ENCODE measurements at places on chromosomes 16 and 17. TPM values are rescaled to one million over a fixed set of nuclear protein-coding genes. Genes with fewer than 3 reads are reported as not detected.
A peak's percentile ranks its signal among the peaks of the same experiment; 100 is the strongest.

- no peak for DNase-seq
Observed at GRCh38 chr16:66088681-66089080, 277.8 kb upstream of the CDH5 start.

DNA sequence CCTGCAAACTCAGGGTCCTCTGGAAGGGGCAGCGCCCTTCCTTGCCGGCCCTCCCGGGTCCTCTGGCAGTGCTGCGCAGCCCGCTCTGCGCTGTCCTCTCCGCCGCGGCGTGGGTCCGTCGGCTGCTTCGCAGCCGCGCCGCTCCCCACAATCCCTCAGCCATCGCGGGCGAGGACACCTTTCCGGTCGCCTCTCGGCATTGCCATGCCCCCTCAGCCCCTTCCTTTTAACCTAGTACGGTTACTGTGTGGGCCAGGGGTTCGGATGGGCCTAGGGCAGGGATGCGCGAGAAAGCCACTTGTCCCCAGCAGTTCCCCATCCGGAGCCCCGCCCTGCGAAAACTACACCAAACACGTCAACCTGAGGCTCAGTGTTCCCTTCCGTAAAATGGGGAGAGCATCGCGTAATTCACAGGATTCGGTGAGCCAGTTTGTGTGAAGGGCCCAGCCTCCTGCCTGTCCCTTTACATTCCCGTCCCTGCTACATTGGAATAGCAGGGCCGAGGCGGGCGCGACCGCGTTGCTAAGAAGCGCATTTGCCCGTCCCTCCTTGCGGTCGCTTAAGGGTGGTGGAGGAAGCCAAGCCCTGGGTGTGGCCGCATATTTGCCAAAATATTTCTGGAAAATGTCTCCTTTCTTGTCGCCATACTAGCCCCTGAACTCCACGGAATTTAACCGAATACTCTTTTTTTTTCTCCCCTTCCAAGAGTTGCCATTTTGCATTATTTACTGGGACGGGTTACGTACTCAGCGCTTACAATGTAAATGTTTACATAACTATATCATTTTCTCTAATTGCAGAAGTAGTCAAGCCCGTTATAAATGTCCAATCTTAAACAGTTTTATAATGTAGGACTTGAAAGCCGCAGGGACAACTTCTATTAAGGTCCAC is 13.2 kb downstream of the COPZ2 start:
- no peak for DNase-seq

- DNase-seq, result no peak
Observed at GRCh38 chr16:12920739-12921138, 19.3 kb downstream of the SHISA9 start.

DNA sequence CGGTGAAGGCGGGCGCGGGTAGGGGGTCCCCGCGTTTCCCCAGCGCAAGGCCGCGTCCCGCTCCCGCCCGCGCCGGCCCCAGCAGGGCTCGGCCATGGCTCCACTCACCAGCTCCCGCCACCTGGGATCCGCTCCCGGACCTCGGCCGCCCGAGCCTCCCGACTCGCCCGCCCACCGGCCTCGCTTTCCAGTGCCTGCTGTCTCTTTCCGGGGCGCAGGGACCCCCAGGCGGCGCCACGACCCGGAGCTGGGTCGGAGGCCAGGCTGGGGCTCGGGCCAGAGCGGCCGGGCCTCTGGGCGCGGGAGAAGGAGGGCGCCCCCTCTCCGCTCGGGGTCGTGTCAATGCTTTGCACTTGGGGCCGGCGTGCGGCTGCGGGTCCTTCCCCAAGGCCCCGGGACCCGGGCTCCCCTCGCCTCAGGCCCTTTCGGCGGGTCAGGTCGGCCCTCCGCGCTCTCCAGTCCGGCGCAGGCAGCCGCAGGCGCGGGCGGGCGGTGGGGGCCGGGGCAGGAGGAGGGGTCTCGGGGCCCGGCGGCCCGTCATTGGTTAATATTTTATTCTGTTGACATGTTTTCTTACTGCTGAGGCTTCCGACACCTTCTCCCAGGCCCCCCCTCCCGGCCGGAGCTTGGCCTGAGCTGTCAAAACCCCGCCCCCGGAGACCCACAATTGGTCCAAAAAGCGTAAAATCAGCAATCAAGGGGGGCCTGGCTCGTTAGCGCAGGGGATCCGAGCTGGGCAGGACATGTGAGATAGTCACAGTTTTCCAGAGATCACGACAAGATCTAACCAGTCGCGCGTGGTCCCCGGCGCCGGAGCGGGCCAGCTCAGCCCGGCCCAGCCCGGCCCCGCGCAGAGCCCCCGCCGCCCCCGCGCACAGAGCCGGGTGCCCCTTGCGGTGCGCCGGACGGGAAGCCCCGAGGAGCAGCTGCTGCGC is at the start of gene TBX2:
TBX2 (plus strand) TSS at position 713 of the 935 bp plus-strand sequence. CDS start 334 bp downstream, outside the sequence.
- peak; percentile 93 for DNase-seq

- DNase-seq, result no peak
Observed at GRCh38 chr17:6524520-6524919, 31.8 kb downstream of the PITPNM3 start.

DNA sequence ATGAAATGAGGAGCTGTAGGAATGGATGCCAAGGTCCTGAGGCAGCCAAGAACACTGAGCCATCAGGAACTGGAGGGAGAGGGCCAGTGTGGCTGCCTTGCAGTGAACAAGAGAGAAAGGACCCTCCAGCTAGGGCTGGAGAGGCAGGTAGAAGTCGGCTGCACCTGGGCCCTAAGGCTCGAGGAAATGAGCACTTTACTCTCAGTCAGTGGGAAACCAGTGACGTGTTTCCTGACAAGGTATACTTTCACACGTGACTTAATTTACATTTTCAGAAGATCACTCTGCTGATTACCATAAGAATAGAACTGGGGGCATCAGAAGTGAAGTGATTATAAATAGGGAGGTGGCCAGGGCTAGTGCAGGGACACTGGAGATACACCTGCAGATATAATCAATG is 115.2 kb downstream of the C17orf67 start:
- DNase-seq, result no peak

DNA sequence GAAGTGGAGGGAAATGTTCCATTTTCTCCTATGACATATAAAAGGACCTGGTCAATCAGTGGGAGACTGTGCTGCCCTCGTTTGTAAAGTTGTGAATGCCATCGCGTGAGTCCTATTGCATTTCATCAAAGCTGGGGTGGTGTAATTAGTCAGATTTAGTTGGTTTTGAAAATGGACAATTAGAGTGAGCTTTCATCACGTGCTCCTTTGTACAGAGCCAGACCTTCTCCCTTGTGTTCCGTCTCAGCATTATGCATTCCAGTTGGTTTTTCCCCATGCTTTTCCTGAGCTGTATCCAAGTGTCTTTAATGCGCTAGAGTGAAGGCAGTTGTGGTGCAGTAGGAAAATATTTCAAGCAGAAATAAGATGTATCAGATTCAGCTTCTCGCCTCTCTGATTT is 10.4 kb downstream of the SEC14L1 start:
- no peak for DNase-seq

- DNase-seq, result no peak
Observed at GRCh38 chr17:2125013-2125535, 70.2 kb downstream of the HIC1 start.

DNA sequence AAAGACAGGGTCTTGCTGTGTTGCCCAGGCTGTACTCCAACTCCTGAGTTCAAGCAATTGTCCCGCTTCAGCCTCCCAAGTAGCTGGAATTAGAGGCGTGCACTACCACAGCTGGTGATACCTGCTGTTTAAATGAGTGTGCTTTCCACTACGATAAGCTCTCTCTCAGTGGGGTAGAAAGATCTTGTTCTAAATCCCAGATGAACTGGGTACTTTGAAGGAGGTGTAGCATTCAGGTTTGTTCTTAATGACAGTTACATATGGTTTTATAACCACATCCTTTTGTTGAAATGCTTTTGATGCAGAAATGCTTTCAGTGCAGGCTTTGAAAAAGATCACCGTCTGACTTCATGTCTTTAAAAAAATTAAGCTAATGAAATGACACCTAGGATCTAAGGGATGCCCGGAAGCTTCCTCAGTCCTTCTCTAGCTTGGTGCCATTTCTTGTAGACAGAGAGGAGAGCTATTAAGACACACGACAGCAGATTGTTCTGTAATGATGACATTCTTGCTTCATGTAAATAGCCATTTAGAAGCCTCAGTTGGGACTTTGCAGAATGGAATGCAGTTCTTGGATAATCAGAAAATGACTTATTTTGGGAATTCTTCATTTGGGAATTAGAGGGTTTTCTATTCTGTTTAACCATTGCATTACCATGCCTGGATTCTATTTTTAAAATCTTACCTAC is 19.5 kb downstream of the PMM2 start:
- DNase-seq, result no peak

DNA sequence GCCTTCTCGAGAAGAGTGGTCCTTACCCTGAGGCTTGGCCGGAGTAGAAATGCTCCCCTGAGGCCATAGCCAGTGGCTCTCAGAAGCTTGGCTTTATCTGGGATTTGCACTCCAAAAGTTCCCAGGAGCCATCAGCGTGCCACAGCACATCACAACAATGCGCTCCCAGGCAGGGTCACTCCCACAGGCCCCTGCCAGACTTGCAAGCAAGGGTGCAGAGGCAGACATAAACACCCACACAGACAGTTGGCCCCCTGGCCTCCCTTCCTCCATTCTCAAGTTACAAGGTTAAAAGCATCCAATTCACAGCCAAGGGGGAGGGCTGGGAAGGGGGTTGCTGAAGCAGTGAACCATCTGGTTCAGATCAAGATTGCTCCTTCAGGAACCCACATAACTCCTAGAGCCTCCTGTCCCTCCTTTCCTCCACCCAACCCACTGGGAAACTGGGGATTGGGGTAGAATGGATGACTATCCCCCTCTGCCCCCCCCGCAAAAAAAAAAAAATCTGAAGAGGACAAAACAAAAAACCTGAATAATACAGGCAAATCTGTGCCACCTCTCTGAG is 1.8 kb downstream of the ST3GAL2 start:
- peak; percentile 77 for DNase-seq

- no peak for DNase-seq
Observed at GRCh38 chr16:69340095-69340644, 598 bp downstream of the NIP7 start.

DNA sequence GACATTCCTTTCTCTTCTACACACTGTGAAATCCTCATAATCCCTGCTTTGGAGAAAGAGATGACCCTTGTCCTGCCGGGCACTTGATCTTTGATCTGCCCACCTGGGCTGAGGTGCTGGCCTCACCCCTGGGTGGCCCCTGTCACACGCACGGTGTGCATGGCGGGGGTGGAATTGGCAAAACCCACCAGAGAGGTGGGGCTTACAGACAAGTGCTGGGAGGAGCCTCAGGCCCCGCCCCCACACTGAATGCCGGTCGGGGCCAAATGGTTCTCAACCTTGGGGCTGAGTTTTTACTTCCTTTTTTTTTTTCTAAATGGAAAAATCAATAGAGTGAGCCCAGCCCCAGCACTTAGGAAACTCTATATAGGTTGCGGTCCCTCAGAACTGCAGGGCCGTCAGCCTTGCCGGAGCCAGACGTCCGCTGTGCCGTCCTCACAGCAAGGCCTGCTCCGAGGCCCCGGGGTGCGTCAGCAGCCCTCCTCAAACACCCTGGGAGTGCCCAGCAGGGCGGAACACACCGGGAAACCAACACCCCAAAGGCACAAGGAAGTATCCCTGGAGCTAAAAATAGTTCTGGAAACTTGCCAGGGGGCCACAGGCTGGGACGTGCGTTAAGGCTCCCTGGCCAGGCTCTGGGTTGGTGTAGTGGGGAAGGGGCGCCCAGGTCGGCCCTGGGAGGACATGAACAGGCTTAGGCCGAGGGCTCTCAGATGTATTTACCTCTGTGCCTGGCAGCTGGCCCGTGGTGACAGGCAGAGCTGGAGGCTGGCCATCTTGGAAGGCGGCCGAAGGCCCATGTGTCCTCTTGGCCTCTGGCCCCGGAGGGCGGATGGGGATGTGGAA is 11.0 kb downstream of the GPRC5C start:
- DNase-seq, result no peak

GRCh38 chr16:86499440-86499786 is 10.9 kb upstream of the FOXF1 start:
- no peak for DNase-seq

DNA sequence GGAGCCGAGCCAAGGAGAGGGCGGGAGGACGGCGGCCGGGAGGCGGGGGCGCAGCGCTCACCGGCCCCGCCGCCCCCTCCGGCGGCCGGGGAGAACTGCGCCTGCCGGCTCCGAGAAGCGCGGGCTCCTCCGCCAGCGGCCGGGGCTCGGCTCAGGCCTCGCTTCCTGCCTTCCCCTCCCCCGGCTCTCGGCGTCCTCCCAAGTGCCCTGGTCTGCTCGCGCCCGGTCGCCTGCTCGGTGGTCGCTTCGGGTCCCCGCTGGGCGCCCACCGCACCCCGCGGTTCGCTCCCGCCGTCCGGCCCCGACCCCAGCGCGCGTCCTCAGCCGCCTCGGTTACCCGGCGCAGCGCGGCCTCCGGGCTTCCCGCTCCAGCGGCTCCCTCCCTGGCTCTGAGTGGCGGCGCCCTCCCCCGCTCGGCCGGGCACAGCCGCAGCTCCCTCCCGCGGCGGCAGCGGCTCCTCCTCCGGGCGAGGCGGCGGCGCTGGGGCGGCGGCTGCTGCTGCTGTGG is 313 bp downstream of the UBTF start:
- DNase-seq, result no peak

- DNase-seq, result no peak
Observed at GRCh38 chr16:61042737-61043136, 993.5 kb downstream of the CDH8 start.

Gene RCVRN
- polyA plus RNA-seq, result 0.29 TPM

Gene TBC1D3I
- 0.10 TPM for polyA plus RNA-seq

Gene HID1
- 1.4 TPM for polyA plus RNA-seq

Gene ZNF23
- 14.8 TPM for polyA plus RNA-seq

Gene CDRT15
- polyA plus RNA-seq, result not detected

Gene SCIMP
- polyA plus RNA-seq, result not detected
